ENCODE measurements at places on chromosomes 7 and 10.

DNA sequence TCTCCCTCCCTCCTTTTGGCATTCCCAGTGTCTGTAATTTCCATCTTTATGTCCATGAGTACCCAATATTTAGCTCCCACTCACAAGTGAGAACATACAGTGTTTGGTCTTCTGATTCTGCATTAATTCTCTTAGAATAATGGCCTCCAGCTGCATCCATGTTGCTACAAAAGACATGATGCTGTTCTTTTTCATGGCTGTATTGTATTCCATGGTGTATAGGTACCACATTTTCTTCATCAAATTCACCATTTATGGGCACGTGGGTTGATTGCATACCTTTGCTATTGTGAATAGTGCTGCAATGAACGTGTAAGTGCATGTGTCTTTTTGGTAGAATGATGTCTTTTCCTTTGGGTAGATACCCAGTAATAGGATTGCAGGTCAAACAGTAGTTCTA is 576.8 kb downstream of the GALNT17 start:
- no peak for DNase-seq

DNA sequence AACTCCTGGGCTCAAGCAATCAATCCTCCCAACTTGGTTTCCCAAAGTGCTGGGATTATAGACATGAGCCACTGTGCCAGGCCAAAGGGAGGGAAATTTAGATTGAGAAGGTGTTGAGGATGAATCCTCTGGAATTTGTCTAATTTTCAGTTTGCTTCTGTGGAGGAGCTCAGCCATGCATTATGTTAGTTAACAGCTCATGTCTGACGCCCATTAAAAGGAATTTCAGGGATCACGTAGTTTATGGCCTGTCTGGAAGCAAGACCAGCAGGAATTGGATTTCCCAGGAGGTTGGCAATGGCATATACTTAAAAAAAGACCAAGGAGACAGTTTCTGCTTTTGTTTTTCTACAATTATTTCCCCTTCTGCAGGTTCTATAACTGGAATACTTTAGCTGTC is 165.7 kb downstream of the OTUD1 start:
- no peak for DNase-seq

- DNase-seq, result no peak
Measured at GRCh38 chr7:138626846-138627245, 74.3 kb downstream of the SVOPL start.

DNA sequence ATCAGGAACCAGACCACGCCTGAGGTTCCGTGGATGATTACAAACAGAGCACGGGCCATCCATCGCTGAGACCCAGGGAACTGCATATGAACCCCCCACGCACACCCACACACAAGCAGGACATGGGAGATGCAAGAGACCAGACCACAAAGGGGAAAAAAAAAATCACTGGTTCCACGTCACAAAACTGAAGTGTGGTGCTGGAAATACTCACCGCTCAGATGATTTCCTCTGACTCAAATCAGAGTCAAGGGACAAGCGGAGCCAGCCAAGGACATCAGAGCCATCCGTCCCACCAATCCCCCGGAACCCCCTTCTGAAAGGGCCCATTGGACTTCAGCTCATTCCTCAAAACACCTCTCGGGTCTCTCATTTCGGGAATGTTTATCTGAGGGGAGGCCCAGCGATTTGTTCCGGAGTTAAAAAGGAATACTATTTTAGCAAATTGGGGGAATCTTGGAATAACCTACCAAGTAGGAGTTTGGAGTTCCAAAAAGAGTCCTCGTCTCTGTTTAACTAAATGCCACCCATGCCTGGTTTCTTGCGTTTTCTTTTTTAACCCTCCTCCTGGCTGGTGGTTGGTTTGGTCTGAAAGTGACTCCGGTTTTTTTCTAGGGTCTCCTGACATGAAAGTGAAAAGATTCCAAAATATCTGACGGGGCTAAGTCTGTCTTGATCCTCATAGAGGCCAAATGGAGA is 15.0 kb downstream of the SNX8 start:
- DNase-seq, result no peak

GRCh38 chr7:141742229-141742628 is 4.1 kb downstream of the SSBP1 start:
- no peak for DNase-seq
